ENCODE measurements at places on chromosomes 2 and 18.

DNA sequence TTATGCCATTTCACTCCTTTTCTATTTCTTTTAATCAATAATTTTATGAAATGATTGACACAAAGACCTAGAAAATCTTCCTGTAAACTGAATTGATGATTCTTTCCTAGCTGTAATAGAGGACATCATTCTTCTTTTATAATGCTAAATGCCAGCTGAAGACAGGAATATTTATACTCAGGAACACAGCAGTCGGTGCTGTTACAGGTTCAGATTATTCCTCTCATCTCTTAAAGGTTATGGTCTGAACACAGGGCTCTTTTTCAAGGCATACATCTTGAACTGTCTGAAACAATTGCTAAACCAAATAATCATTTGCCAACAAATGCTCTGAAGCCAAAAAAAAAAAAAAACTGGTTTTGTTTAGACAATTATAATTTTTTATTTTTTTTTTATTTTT lies 305.0 kb upstream of the MMADHC start:
- no peak for DNase-seq

- no peak for DNase-seq
These were observed 40.6 kb upstream of the ST3GAL5 start for GRCh38 chr2:85929096-85930050.

- DNase-seq, result peak; percentile 27
These were observed 332.1 kb downstream of the AGPS start for GRCh38 chr2:177724398-177725287.

GRCh38 chr2:218031261-218031660 lies 28.5 kb upstream of the TNS1 start:
- DNase-seq, result no peak

- no peak for DNase-seq
These were observed 24.5 kb downstream of the UGP2 start for GRCh38 chr2:63866009-63866709.

- no peak for DNase-seq
These were observed 38.7 kb upstream of the UXS1 start for GRCh38 chr2:106232638-106233349.

DNA sequence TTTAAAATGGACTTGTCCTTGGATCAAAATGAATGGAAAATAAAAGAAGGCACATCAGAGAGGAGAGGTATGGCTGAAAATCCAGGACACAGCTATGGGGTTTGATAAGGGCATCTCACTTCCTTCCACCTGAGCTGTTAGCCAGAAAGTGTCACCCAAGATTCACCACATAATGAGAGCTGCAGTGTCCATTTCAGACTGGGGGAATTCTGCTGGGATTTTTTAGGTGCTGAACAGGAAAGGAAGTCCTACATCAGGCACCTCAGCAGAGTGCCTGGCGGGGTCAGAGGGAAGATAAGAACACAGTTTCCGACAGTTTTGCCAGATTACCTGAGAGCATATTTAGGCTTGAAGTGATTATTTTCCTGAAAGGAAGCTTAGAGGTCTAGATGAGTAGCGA lies 187.6 kb upstream of the HNMT start:
- no peak for DNase-seq

DNA sequence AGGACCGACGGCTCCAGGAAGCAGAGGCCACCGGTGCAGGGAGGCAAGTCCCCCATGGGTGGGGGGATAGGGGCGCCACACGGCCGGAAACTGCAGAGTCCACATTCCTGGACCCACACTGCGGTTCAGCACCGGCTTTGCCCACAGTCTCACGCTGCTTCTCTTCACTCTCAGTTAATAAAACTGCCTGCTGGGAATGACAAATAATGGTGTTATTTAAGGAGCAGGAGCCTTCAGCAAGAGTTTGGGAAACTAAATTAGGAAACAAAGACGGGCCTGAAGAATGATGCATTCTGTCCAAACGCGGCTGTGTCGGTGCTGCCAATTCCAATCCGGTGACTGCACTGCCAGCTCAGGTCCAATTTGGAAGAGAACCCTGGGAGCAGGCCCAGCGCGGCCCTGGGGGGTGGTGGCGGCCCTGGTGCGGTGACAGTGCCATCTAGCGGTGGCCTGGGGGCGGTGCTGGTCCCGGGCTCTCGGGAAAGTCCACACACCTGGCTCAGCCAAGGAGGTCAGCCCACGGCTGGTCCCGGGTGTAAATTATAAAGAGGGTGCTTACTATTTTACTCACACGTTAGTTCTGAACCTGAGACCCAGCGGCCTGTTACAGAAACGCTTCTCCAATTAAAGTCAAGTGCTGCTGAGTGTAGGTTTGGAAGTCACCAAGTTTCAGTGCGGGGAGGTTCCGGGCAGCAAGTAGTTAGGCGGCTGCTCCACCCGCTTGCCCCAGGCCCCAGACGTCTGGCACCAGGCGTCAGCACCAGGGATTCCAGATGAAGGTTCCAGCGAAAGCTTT lies 73.1 kb upstream of the PXDN start:
- peak; percentile 83 for DNase-seq

- no peak for DNase-seq
These were observed 27.2 kb upstream of the RAPH1 start for GRCh38 chr2:203562268-203562667.

- no peak for DNase-seq
These were observed 8.2 kb downstream of the MAPRE2 start for GRCh38 chr18:35049111-35050027.

DNA sequence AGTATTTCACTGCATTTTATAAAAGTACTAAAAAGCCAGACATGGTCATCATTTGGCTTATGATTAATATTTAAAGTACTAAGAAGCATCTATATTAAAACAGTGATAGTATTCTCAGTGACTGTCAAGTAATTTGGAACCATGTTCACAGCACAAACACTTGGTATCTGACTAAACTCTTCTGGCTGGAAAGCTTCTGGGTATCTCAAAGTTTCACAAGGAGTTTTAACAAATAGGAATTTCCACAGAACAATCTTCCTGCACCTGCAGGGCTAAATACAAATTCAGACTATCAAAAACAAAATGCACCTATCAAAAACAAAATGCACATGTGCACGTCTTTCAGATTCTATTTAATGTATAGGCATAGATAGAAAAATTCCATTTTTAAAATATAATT lies 158.8 kb downstream of the L3MBTL4 start:
- no peak for DNase-seq

DNA sequence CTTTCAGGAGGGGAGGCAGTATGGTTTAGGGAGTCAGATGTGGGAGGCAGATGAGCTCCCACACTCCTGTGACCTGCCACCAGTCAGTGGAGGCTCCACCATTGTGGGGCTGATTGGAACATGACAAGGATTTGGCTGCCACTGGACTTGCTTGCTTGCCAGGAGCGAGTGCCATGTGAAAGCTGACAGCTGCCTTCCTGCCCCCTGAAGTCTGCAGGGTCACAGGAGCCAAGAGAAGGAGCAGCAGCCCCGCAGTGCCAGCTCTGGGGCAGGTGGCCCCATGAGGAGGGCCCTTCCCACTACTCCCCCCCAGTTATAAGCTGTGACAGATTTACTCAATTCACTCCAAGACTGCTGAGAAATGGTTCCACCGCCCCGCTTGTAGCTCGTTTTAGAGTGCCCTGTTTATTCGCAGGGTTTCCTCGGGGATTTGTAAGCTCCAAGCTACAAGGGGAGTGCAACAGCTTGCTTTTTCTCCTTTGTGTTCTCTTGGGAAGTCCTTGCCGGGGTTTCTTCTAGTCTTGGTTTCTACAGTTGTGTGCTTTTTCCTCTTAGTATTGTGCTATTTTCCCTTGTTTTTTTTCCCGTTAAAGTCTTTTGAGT lies 414.3 kb downstream of the MEIS1 start:
- DNase-seq, result no peak

All from anterior cingulate cortex (tissue), 58 donors.